ENCODE measurements at places on chromosomes 2 and 18.
A peak's percentile ranks its signal among the peaks of the same experiment; 100 is the strongest.

DNA sequence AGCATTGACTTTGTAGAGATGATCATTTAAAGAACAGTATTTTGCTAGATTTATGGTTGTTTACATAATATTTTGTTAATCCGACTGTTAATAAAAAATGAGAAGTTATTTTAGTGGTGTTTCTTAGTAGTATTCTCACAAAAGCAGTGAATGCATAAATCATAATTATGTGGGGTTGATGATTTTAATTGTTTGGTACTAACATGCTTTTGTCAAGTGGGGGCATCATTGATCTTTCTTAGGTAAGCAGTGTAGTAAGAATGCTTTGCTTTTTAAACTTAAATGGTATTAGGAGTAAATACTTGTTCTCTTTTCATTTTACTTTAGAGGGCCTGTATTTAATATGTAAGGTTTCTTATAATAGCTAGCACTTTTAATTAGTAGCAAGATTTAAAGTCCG, 109.2 kb upstream of the OTX1 start:
- DNase-seq: no peak

GRCh38 chr2:157903151-157903550, 27.0 kb upstream of the ACVR1 start:
- no peak for DNase-seq

DNA sequence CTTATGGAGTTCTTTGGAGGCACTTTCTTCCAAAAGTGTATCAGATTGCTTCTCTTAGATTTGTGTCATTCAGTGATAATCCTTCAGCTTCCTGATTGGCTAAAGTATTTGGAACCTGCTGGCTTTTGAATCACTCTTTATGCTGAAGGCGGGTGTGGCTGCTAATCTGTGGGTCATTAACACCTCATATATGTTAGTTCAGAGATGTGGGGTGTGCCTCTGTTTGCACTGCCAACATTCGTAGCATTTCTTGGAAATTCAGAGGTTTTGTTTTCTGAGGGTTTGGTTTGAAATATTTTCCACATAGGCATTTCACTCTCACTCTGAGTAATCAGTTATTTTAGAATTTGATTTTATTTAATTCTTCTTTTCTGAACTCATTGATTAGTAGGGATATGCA, 1604.4 kb upstream of the ACVR2A start:
- DNase-seq: no peak

- DNase-seq: no peak
Measured at GRCh38 chr2:216210701-216211540, 101.8 kb downstream of the XRCC5 start.

- no peak for DNase-seq
Measured at GRCh38 chr18:73597832-73598615, 549.6 kb downstream of the FBXO15 start.

DNA sequence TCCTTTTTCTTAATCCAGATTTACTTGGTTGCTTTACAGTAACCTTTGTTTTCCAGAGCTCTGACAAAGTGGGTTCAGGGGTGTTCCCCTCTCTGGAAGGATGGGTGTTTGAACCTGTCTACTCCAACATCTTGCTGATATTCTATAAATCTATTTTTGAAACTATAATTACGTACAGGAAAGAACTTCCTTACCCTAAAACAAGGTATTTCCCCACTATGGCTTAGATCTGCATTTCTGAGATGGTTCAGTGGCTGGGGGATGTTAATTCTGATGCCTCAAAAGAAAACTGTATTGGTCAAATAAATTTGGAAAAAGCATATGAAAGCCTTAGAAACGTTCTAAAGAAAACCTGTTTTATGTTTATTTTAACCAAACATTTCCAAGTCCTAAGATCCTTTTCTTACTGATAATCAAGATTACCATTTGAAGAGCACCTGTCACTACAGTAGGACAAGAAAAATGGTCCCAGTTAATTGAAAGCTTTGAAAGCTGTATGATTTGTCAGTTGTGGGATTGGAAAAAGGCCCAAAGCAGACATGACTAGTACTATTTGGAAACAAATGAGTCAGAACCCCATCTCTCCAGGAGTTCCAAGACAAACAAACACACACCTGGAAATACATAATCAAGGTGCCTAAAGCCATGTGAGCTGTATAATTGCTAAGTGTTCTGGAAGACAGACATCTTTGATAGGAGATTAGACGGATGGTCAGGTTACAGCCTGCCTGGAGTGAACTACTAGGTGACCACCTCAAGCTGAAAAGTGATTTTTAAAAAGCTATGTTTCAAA, 57.5 kb downstream of the KDM3A start:
- no peak for DNase-seq

- DNase-seq: no peak
Measured at GRCh38 chr18:25805939-25806338, 284.5 kb downstream of the SS18 start.

GRCh38 chr18:48310999-48311398, 98.2 kb downstream of the ZBTB7C start:
- DNase-seq: no peak

DNA sequence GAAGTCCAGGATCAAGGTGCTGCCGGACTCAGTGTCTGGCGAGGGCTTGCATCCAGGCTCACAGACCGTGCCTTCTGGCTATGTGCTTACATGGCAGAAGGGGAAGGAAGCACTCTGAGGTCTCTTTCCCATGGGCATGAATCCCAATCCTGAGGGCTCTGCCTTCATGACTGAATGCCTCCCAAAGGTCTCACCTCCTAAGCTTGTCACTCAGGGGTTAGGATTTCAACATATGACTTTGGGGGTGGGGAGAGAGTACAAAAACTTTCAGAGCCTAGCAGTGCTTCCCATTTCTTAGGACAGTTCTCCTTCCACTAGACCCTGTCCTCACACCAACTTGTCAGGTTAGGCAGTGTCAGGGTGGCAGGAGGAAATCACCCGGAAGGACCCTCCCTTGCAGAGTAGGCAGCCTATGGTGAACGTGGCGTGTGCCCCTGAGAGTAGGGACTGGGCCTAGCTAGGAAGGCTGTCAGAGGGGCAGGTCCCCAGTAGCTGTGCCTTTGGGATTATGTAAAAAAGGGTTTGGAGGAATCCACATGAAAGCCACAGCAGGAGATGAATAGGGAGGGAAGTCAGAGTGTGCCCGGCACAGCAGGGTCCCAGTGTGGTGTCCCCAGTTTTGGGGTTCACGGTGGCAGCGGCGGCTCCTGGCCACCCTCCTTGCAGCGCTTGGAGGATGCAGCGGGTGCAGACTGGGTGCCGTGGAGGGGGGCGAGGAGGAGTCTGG, 233.3 kb downstream of the LDLRAD4 start:
- DNase-seq: no peak

DNA sequence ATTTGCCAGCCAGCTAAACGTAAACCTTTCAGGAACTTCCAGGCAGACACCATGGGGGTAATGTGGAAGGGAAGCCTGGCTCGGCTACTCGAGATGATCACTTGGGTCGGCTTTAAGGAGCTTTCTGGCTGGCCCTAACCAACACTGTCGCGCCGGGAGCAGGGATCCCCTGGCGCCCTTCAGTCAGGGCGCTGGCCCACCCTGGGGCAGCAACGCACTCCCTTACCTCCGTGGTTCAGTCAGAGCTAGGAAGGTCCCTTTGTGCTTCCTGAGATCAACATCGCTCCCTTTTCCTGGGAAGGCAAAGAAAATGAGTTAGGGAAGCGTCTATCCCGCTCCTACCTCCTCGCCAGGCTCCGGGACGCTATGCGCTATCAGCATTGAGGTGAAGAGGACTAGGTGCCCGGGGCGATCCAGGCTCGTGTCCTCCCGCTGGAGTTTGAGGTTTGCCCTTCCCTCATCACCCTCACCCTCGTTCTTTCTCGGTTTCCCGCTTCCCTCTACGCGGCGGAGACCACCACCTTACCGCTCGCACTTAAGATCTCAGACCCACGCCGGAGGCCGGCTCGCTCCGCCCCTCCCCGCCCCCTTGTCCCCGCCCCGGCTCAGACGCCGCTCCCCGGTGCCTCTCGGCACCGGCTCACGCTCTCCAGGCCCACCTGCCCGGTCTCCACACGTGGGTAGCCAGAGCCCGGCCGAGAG, 449 bp upstream of the ATRAID start:
- peak; percentile 29 for DNase-seq

- DNase-seq: no peak
Measured at GRCh38 chr2:27715318-27716210, 51.9 kb downstream of the SLC4A1AP start.

GRCh38 chr2:173964565-173965371, 405 bp downstream of the SP3 start:
- peak; percentile 74 for DNase-seq

GRCh38 chr2:42569116-42569711, 782 bp downstream of the MTA3 start:
- DNase-seq: no peak

GRCh38 chr2:96602330-96602823, 35.7 kb downstream of the KANSL3 start:
- no peak for DNase-seq

DNA sequence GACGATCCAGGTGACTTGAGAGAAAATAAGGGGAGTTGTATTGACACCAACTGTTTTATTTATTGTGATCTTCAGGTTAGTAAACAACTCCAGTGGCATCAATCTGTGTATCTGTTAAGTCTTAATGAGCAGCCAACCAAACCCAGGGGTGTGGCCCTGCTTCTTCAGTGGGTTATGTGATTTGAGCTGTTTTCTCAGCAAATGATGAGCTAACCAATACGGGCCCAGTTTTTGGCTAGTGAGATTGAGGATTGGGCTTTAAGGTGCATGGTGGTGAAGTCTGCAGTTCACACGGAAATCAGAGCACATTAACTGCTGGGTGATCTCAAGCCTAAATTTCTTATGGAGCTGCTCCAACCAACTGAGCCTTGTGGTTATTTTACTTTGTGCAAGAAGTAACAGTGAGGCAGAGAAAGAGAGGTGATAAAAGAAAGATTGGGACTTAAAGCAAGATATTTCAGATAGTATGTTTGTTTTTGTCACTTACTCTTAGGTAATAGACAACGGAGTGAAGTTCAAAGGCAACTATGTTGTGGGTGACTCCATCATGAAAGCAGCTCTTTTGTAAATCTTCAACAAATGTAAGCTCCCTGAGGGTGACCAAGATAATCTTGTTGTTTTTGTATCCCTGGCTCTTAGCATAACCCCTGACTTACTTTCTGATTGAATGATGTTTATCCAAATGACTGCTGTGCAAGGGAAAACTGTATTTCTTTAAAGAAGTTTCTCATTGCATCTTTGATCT, 2.4 kb downstream of the MTCL1 start:
- DNase-seq: no peak

DNA sequence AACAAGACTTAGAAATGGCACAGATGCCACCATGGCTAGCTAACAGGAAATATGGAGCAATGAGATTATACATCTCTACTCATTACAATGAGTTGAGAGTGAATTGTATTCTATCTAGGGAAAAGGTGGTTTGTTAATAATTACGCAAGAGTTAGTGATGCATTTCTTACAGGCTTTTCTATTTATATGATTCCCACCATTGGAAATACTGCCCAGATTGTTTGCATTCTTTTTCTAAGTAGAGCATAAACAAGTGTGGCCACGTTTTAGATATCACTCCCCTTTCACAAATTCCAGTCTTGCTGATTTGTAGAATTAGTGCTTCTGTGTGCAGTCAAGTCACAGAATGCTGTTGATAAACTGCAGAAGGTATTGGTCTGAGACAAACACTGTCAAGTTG, 56.6 kb downstream of the ZNF804A start:
- DNase-seq: no peak

- peak; percentile 11 for DNase-seq
Measured at GRCh38 chr18:77133835-77134496, 1.4 kb upstream of the MBP start.

DNA sequence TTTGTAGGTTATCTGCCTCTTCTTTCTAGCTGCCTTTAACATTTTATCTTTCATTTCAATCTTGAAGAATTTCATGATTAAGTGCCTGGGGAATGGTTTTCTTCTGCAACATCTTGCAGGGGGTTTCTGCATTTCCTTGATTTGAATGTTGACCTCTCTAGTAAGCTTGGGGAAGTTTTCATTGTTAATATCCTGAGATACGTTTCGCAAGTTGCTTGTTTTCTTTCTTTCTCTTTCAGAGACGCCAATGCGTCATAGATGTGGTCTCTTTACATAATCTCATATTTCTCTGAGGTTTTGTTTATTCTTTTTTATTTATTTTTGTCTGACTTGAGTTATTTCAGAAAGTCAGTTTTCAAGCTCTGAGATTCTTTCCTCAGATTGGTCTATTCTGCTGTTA, 225.7 kb downstream of the XIRP2 start:
- DNase-seq: no peak

DNA sequence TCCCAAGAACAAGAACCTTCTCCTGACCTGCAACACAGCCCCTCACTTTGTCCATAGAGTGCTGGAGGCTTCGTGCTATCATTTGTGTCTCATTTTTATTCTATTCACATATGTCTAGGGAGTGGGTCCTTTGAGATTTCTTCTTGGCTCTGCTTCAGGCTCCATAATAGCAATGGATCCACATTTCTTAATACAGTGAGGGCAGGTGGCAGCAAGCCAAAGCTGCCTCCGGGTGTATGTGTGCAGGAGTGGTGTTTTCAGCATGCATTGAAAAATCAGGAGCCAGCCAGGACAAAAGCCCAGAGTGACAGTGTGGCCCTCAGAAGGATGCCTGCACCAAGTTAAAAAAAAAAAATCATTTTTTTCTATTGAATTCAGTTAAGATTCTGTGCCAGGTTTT, 115.1 kb upstream of the PELI1 start:
- no peak for DNase-seq

- DNase-seq: no peak
Measured at GRCh38 chr2:172282944-172283343, 144.4 kb upstream of the ITGA6 start.

DNA sequence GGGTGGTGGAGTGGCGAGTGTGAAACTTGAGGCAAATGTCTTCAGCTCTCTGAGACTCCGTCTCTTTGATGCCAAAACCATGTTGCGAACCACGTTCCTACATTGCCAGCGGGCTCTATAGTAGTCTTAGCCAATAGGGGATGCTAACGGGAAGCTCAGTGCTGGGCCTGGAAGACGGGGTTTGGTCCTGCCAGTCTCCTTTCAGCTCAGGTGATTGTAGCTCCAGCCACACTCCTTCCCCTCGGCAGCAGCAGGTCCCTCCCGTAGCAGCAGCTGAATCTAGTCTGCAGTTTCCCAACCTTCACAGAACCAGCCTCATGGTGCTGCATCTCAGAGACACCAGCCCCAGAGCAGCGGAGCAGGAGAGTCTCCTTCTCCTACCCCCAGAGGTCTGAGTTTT, 109.7 kb downstream of the TFCP2L1 start:
- DNase-seq: no peak

GRCh38 chr18:54777118-54777791, 51.0 kb upstream of the RAB27B start:
- DNase-seq: no peak

- no peak for DNase-seq
Measured at GRCh38 chr2:84424152-84424551, 34.9 kb downstream of the SUCLG1 start.

GRCh38 chr2:102278720-102279390, 32.5 kb upstream of the IL1RL1 start:
- no peak for DNase-seq

DNA sequence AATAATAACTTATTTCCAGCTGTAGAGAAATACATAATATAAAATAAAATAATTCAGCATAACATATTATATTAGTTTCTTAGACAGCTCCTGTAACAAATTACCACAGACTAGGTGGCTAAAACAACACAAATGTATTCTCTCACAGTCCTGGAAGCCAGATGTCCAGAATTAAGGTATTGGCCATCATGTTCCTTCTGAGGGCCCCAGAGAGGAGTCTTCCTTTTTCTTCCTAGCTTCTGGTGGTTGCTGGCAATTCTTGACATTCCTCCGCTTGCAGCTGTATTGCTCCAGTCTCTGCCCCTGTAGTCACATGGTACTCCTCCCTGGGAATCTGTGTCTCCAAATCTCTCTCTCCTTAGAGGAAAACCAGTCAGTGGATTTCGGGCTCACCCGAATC, 146.8 kb downstream of the RBM43 start:
- no peak for DNase-seq
